ENCODE measurements at places on chromosomes 16 and 17.

GRCh38 chr17:77420095-77420803, 279.5 kb downstream of the SEC14L1 start:
- DNase-seq, result no peak

DNA sequence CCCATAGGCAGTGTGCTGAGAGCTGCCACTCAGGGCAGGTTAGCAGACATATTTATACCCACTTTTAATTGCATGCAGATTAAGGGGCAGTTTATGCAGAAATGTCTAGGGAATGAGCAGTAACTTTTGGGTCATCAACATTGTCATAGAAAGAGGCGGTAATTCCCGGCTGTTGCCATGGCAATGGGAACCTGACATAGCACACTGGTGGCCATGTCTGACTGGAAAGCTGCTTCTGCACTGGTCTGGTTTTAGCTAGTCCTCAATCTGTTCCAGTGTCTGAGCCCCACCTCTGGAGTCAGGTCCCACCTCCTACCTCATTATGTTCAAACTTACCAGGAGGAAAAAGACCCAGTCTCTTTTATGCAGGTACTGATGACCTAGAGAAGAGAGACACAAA, 31.5 kb upstream of the TNRC6C start:
- no peak for DNase-seq

DNA sequence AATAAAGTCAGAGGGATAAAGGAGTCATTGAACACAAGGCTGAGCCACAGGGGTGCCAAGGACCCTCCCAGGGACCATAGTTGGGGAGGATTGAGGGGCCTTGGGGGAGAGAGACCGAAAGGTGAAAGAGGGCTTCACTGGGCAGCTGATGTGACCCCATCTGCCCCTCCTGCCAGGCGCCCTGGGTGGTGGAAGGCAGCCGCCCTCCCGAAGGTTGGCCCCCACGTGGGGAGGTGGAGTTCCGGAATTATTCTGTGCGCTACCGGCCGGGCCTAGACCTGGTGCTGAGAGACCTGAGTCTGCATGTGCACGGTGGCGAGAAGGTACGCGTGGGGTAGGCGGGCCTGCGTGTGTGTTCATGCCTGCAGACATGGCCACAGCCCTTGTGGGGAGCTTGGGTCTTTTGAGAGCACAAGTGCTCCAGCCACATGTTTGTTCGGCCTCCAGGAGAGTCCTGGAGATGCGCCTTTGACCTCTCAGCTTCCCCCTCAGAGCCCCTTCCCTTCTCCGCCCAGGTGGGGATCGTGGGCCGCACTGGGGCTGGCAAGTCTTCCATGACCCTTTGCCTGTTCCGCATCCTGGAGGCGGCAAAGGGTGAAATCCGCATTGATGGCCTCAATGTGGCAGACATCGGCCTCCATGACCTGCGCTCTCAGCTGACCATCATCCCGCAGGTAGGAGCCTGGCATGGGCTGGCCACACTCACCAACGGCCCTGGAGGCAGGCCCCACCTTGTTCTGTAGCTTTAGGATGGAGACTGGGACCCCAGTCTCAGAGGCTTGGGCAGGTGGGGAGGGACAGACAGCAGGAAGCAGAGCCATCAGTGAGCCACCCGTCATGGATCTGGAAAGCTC, 24.1 kb downstream of the ANKRD40 start:
- no peak for DNase-seq

DNA sequence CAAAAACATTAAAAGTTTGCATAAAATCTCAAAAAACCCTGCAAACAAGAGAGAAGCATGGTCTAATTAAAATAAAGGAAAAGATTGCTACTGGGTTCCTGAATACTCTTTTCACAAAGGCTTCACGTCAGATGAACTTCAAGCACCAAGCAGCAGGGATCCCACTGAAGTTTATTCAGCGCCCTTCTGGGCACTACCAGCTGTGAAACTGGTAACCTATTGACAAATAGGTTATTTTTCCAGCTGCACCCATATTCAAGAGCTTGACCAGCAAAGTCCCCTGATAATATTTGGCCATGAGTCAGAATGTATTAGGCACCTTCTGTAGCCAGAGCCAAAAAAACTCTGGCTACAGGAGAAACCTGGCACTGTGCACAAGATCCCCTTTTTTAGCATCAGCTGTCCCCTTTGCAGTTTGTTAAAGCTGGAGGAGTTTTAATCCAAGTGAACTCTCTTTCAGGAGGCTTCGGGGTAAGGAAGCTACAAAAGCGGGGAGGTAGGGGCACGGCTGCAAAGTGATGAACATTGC, 60.3 kb downstream of the GRIN2A start:
- no peak for DNase-seq

GRCh38 chr16:81618187-81618586, 160.9 kb upstream of the PLCG2 start:
- no peak for DNase-seq

- DNase-seq, result no peak
Observed at GRCh38 chr16:10103118-10103517, 79.1 kb downstream of the GRIN2A start.

All from activated T-cell treated with anti-CD3 and anti-CD28 coated beads, Interleukin-2, amount 50 U/mL, for 72 hours (primary cell).